ENCODE measurements at places on chromosomes 7 and 10.

DNA sequence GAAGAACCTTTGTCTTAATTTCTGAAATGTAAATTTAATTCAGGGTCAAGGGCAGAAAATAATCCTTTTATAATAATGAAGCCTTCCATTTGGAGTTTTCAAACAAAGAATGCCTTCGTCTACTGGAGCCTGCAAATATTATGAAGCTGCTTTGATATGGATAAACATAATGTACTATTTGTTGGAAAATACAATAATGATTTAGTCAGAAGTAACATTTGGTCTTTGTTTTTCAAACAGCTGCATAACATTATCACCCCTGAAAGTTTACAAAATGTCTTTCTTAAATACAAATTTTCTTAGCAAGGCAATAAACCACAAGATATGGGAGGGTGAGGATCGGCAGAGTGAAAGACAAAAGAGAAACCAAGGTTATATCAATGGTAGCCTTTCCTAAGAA, 41.5 kb downstream of the TMEM26 start:
- no peak for DNase-seq

- DNase-seq, result no peak
Measured at GRCh38 chr10:125567529-125567928, 115.4 kb downstream of the TEX36 start.

DNA sequence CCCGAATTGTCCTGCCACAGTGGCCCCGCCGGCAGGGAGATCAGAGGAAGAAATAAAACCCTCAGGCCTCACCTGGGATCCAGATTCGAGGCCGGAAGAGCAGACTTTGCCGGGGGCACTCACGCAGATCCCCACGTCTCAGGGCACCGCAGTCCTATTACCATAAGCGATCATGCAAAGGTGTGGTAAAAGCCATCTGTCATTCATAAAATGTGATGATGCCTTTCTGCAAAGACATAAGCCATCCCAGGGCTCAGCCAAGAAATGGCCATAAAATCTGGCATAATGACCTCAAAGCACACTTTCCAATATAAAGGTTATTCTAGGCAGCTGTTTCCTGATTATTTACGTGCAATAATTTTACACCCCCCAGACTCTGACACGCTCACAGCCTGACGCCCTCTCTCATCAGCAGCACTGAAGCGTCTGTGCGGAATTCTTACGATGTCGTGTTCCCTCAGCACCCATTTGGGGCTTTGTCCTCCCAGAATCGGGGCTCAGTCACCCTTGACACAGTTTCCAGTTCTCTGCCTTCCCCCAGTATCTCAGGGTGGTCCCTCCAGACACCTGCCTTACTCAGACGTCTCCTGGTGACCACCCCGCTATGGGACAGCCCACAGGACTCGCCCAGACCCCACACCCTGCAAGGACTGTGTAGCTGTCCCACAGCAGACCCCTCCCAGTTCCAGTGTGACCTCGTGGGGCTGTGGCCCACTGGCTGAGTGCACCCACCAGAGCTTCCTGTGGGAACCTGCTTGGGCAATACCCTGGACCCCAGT, 74.3 kb upstream of the FAM20C start:
- DNase-seq, result no peak

- no peak for DNase-seq
Measured at GRCh38 chr7:157278791-157279724, 57.7 kb upstream of the DNAJB6 start.

DNA sequence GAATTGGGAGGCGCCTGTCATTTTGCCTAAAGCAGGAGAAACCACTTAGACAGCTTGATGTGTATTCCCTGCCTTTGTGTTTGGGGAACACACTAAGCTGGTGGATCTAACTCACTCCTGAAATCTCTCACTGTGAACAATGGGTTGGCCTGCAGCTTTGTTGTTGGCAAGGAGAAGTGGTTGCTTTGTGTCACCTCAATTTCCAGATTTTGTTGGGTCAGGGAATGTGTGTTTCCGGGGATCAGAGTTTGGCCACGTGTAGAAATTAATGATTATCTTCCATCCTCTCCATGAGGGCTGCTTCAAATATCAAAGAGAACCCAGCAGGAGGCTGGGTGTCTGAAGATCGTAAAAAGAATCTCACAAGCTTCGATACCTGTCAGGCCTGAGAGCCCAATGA, 27.8 kb downstream of the A1CF start:
- DNase-seq, result no peak

DNA sequence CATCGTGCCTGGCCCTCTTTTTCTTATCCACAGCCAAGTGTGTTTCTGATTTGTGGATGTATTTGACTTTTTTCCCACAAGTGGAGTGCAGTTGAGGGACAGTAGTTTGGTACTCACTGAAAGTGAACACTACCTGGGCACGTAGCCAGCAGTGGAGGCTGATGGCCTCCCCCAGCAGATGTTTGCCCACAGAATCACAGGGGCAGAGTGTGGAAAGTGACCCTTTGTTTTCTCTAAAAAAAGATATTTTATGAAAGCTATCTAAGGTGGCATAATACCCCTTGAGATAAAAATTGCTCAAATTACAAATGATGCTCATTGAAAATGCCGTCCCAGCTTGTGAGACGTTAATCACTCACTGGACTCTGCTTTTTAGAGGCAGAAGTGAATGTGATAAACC, 29.1 kb downstream of the WDR37 start:
- DNase-seq, result no peak

DNA sequence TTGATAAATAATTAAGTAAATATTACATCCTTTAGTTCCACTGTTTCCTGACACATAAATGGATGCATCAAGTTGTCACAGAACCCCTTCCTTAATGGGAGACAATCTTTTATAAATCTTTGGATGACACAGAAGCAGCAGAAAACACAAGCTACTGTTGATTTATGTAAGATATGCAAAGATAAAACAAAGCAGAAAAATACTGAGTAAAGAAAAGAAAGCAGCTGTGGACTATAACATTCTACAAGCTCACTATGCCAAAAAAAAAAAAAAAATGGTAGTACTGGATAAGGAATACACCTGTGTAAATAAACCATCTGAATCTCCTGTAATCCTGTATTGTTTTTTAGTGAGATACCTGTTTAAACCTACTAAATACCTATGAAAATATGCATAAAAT, 92.0 kb upstream of the FAM180A start:
- DNase-seq, result no peak

- no peak for DNase-seq
Measured at GRCh38 chr10:63646491-63646890, 125.3 kb downstream of the REEP3 start.

DNA sequence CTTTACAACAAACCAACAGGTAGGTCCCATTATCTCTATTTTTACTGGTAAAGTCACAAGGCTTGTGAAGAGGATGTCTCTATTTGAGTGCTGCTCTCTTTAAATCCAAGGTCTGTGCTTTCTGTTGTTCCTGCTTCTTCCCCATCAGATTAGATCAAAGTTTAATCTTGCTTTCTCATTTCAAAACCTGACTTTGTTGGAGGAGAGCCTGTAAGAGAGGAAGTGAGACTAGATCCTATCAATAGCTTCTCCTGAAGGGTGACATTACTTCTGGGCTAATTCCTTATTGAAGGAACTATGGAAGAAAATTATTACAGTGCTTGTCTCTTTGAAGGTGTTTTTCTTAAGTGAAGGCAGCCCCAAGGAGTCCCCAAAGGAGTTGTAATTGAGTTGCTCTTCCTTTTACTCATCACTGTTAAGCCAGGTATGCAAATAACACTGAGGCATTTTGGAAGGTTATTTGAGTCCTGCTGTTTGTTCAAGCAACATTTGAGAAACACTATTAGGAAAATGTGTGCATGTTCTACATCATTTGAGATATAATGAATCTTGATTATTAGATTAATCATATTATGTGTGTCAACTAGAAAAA, 146.2 kb upstream of the MBL2 start:
- DNase-seq, result no peak

DNA sequence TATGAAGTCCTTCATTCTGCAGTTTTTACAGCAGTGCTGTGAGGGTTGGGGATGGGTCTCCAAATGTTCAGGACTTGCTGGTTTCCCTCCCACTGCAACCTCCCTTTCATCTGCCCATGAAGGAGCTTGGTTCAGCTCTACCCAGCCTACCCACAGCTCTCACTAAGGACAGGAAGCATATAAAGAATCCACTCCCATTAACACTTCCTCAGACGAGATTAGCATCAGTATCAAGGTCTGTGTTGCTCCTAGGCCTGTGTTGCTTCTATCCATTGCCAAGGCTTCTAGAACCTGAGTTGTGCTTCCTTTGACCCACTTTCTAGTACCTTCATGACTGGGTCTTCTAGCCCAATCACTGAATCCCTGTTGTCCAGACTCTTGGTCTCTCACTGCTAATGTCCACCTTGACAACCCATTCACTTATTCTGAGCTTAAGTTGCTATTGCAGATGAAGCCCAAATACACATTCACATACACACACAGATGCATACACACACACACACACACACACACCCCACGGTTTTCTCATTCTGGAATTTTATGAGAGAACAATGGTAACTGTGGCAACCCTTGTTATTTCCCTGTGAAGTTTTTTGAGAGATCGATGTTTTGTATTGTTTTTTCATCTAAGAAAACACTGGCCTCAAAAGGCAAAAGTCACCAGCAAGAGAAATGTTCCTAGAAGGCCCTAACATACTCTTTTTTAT, 248.1 kb downstream of the MTERF1 start:
- DNase-seq, result no peak

DNA sequence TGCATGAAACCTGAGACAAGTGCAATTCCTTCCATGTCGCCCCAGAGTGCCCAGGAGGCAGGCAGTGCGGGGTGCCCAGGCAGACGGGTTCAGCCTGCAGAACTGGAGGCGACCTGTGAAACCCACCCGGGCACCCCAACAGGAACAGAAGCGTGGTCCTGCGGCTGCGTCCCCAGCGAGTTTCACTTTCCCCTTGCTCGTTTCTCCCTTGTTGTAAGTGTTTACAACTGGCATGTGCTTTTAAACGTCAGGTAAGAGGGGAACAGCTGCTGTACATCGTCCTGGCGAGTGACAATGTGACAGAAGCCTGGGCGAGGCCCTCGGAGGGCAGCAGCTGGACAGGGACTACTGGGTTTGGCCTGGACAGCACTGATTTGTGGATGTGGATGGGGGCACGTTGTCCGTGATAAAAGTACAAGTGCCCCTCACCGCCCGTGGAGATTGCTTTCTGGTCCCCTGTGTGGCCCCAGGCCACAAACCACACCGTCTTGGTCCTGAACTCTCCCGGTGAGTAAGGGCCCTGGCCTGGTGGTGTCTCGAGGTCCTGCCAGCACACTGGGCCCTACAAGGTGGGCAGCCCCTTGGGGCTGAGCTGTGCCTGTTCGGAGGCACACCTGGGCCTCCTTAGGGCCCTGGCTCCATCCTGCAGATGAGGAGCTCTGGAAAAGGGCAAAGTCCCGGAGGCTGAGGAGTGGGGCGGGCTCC, 4.0 kb downstream of the VENTX start:
- no peak for DNase-seq

GRCh38 chr10:125283191-125283835, 123.0 kb upstream of the CTBP2 start:
- DNase-seq, result no peak
